ENCODE measurements at places on chromosomes 16 and 17.

GRCh38 chr16:23145608-23146007 is 3.6 kb downstream of the USP31 start:
- no peak for DNase-seq

GRCh38 chr16:24204150-24204665 is 51.9 kb upstream of the CACNG3 start:
- DNase-seq: no peak

- DNase-seq: peak; percentile 73
Observed at GRCh38 chr17:2068031-2068518, 13.2 kb downstream of the HIC1 start.

DNA sequence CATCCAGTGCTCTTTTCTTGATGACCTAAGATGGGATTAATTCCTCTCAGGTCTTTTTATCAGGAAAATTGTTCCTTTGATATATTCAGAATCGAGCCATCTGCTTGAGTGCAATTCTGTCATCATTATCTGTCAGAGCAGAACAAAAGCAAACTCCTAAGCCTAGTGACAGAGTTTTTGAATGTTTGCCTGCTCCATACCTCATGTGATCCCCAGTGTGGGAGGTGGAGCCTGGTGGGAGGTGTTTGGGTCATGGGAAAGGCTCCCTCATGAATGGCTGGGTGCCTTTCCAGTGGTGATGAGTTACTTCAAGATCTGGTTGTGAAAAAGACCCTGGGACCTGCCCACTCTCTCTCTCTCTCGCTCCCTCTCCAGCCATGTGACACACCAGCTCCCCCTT is 628.2 kb downstream of the CDH11 start:
- no peak for DNase-seq

- no peak for DNase-seq
Observed at GRCh38 chr16:9845661-9846361, 336.4 kb downstream of the GRIN2A start.

DNA sequence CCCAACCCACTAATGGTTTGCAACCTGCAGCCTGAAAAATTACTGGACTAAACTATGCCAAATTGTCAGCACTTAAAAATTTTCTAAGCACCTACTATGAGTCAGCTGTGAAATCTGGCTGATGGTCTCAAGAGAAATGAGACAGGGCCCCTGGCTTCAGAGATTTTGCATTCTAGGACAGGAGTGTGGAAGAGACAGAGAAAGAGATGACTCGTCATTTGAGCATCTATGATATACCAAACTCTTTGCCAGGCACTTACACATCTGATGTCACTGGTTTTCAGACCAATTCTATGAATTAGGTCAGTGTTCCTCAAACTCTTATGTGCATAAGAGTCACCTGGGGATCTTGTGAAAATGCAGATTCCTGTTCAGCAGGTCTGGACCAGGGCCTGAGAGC is 44.4 kb downstream of the CLEC19A start:
- DNase-seq: no peak
